CMK (cell line): ENCODE measurements at places on chromosomes 6 and 20.

- no peak for DNase-seq
Measured at GRCh38 chr20:53187392-53188068, 215.4 kb downstream of the TSHZ2 start.

GRCh38 chr6:1055015-1055921 lies 256.6 kb upstream of the FOXQ1 start:
- no peak for DNase-seq

DNA sequence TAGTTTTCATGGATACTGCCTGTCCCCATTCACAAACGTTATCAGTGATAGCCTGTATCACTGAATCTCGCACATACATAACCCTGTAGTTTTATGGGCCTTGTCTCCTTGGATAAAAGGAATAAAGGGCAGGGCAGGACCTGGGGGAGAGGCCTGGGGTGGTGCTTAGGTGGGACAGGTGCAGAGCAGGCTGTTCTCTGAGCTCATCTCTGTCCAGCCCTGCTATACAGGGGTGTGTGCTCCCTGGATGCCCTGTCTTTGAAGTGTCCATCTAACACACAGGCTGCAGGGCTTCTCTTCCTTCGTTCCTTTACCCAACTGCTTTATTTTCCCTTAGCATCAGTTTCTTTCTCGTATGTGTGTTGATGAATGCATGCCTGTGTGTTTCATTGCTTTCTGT lies 26.4 kb downstream of the BRPF3 start:
- DNase-seq, result no peak

DNA sequence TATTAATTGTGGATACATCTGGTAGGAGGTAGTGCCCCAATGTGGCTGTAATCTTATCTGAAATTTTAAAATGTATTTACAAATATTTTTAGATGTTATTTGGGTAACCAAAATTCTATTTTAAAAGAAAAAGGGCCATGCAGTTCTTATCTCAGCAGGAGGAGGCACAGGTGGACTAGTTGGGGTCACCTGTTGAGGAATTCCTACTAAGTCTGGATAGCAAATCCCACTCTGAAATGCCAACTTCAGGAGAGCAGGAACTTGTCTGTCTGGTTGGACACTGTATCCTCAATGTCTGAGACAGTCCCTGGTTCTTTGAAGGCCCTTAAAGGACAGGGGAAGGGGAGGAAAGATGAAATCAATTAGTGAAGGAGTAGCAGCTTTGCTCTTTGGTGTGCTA lies 82.6 kb downstream of the EYA2 start:
- no peak for DNase-seq

DNA sequence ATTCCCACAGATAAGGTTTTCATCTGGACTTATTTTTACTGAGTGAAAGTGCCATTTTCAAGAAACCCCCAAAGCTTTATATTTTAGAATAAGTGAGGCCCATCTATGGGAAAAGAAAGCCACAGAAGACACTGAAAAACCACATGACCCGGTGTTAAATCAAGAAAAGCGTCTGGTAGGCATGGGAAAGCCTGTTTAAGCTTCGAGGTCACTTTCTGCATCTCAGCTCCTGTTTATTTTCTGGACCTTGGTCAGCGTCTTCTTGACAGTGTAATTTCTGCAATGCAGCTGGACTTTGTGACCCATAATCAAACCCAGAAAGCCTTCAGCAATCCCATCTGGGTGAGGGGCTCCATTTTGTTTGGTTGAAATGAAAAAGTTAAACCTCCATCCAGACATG lies 59.6 kb upstream of the NEDD9 start:
- no peak for DNase-seq

GRCh38 chr6:3759646-3760232 lies 8.2 kb upstream of the PXDC1 start:
- no peak for DNase-seq

DNA sequence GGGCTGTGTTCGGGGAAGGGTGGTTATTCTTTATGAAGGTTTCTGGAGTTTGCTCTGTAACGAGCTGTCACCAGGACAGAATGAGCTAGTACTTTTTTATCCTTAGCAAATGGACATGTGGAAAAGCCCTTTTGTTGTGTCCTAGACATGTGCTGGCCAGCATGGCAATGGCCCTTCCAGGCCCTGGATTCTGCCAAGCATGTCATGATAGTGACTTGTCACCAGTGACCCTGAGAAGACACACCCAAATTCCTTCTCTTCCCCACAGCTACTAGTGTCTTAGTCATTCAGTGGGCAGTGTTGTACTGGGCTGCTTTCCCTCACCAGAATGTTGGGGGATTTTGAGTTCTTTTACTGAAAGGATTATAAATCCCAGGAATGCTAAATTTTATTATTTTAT lies 74.0 kb upstream of the XRN2 start:
- no peak for DNase-seq

DNA sequence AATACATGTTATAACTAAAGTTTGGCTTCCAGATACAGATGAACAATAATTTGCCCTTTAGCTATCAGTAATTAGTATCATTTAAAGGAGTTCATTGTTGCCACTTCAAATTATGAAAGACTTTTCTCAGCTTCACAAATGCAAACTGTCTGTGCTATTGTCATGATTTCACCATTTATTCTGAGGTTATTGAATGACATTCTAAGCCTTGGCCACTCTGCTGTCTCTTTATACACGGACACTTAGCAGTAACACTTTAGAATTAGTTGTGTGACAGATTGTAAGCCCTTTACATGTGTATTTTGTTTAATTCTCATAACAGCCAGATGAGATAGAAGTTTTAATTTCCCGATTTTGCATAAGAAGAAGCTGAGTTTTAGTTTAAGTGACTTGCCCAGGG lies 176.6 kb downstream of the SLC35F1 start:
- DNase-seq, result no peak

- no peak for DNase-seq
Measured at GRCh38 chr20:59817846-59818615, 115.4 kb downstream of the SYCP2 start.

DNA sequence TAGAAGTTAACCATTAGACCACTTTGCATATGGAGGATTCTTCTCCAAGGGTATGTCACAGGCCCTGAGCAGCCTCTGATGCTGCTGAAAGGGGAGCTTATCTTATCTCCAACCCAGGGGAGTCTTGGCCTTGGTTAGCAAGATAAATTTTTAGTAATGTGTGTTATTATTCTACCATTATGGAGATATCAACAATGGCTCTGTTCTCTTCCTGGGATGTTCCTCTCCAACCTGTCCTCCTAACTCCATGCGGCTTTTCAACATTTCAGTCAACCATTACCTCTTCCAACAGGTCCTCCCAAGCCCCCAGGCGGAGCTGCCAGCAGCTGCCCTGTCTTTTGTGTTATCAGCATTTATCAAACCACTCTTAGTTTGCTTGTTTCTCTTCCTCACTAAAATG lies 48.4 kb upstream of the FOXC1 start:
- no peak for DNase-seq

- DNase-seq, result no peak
Measured at GRCh38 chr20:2365666-2366065, 15.0 kb upstream of the TGM6 start.

DNA sequence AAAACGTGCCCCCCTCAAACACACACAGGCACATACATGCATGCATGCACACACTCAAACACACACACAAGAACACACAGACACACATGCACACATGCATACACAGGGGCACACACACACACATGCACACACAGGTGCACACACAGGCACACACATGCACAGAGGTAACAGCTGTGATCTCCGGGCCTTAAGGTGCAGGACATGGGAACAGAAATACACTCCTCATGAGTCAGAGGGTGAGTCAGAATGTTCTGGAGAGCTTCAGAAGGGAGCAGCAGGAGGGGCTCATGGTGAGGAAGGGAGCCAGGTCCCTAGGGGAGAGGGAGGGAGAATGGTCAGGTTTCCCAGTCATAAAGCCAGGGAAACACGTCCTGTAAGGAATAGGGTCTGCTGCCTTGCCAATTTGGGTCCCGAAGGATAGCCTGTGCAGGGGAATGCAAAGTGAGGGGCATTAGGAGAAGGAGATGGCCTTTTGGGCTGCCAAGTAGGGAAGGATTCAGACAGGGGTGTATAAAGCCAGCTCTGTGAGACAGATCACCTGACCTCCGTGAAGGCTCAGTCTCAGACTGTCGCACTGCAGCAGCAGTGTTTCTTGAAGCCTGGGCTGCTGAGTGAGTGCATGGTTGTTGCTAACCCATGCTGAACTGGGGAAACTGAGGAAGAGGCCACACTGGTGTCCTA lies 123.9 kb downstream of the MAFB start:
- no peak for DNase-seq

GRCh38 chr6:136920216-136920615 lies 1.9 kb upstream of the SLC35D3 start:
- DNase-seq, result no peak

- DNase-seq, result no peak
Measured at GRCh38 chr6:98900706-98901105, 47.0 kb downstream of the FBXL4 start.

DNA sequence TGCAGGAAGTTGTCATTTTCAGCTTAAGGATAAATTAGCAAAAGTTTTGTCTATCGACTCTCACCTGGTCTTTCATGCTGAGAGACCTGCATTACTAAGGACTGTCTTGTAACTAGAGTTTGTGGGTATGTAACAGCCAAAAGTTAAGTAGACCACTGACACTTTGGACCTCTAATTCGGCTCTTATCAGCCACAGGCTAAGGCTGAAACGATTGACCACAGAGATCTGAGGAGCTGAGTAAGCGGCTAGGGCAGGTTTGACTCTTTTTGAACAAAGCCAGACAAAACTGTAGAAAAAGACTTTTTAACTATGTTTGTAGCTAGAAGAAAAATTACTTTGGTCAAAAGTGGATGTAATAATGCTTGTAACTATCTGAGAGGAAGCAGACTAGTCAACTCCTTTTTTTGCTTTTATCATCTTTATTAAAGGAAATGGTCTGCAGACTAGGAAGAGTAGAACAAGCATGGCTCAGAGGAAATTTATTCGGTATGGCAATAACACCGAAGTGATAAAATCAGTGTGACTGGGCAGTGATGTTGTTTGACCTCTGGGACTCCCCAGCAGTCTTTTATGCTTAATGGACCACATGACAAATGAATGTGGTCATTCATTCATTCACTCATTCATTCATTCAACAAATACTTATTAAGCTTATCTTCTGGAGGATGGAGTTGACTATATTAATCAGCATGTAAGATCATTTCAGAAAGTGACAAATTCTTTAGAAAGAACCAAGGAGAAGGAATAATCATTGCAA lies 725.0 kb upstream of the HS3ST5 start:
- peak; percentile 7 for DNase-seq

GRCh38 chr6:135600931-135601330 lies 103.4 kb upstream of the AHI1 start:
- DNase-seq, result no peak

DNA sequence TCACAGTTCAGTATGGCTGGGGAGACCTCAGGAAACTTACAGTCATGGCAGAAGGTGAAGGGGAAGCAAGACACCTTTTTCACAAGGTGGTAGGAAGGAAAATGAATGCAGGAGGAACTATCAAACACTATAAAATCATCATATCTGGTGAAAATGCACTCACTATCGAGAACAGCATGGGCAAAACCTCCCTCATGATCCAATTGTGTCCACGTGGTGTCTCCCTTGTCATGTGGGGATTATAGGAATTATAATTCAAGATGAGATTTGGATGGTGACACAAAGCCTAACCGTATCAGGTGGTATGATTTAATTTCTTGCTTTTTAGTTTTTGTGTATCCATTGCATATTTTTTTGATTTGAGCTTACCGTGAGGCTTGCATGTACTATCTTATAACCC lies 133.2 kb upstream of the SYNCRIP start:
- DNase-seq, result no peak

DNA sequence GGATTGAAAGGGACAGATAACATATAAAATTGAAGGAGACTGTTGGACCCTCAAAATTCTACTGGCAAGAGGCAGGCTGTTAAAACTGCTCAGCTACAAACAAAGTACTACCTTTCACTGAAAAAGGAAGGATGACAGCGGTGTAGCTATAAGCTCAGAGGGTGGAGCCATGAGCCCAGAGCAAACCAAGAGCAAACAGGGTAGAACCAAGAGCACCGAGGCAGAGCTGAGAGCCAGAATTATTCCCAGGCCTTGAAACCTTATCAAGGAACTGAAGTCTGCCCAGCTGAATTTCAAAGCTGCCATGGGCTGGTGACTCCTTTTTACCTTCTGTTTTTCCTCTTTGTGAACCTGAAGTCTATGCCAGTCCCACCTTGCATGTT lies 74.7 kb upstream of the SLC4A11 start:
- DNase-seq, result no peak
